ENCODE measurements at places on chromosomes 3 and 15.

- DNase-seq = no peak
These were observed 343.3 kb downstream of the ZNF385D start for GRCh38 chr3:21407743-21408142.

- DNase-seq = no peak
These were observed 605.7 kb upstream of the CFAP20DC start for GRCh38 chr3:59655418-59656015.

GRCh38 chr3:15097891-15098290, 1.1 kb downstream of the RBSN start:
- no peak for DNase-seq

DNA sequence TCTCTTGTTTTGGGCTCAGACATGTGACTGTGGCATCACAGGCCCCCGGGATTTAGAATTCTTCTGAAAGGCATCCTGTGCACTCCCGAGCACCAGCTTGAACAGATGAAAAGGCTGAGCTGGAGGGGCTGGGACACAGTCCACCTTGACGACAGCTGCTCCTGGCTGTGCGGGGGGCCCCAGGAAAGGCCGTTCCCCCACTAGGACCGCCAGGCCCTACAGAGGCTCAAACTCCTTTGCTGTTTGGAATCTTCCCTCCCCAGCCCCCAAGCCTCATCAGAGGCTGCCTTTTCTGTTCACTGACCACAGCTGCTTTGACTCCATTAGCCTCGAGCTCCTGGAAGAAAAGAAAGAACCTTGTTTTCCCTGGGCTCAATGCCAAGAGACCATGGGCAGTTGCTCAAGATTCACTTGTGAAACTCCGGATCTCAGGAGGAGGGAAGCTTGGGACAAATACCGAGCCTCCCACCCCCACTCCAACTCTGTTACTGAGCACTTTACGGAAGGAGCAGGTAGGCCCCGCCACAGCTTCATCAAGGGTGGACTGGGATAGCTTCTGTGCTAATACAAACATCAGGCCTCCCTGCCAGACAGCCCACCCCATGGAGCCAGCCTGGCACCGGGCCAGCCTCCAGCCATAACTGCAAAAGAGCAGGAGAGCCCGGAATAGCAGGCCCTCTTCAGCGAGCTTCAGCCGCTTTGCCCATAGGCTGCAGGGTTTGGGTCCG, 15.7 kb downstream of the CIDEC start:
- no peak for DNase-seq

DNA sequence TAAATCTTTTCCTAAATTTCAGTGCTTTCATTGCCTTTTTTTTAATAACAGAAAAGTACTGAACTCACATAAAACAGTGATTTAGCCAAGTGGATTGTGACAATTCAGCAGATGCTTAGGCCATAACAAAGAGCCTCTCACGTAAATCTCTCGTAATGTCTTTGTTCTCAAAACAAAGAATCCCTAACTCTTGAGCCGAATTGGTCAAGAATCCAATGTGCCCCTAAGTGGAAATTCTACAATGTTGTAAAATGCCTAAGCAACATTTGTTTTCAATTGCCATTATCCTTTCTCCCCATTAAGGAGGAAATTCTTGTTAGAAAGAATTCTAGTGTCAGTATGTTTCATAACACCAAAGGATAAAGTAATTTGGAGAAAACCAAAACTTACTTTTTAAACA, 235.7 kb upstream of the THBS1 start:
- DNase-seq = no peak

DNA sequence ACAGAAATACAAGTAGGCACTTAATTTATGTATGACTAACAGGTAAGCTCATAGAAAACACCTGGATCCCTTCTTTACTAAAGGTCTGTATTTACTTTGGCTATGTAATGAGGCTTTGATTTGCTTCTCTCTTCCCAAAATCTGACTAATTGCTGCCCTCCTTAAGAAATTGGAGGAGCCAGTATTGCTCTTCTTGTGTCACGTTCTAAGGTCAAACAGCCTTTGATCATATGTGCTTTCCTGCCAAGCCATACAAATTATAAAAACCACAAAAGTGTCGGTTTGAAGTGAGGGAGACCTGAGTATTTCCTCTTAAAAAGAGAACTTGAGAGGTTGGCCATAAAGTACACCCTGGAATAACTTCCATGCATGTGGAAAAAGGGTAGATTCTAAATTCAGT, 112.1 kb upstream of the MB21D2 start:
- DNase-seq = no peak

DNA sequence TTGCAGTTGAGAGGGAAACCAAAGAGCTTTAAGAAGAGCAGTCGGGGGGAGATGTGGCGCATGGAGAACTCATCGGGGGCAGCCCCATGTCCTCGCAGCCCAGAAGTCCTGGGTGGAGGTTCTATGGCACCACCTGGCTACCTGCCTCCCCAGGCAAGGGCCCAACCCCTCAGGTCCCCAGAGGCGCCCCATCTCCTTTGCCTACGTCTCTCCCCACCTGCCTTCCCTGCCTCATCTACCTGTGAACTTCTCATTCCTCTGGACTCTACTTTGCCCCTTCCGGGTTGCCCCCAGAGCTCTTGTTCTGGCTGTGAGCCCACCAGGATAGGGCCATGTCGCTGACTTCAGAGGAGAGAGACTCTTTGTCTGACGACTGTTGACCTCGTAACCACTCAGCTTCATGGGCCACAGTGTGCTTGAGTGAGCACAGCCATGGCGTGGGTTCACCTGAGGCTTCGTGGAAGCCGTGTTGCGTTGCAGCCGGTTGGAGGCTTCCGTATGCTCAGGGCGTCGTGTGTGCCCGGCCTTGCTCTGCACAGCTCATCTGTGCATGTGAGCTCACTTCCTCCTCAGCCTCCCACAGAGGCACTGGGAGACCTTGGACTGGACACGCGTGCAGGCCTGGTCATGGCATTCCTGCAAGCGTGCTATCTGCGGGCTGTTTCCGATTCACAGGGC, 13.4 kb downstream of the APBA2 start:
- no peak for DNase-seq

- no peak for DNase-seq
These were observed 4.0 kb downstream of the VILL start for GRCh38 chr3:37994639-37994972.

DNA sequence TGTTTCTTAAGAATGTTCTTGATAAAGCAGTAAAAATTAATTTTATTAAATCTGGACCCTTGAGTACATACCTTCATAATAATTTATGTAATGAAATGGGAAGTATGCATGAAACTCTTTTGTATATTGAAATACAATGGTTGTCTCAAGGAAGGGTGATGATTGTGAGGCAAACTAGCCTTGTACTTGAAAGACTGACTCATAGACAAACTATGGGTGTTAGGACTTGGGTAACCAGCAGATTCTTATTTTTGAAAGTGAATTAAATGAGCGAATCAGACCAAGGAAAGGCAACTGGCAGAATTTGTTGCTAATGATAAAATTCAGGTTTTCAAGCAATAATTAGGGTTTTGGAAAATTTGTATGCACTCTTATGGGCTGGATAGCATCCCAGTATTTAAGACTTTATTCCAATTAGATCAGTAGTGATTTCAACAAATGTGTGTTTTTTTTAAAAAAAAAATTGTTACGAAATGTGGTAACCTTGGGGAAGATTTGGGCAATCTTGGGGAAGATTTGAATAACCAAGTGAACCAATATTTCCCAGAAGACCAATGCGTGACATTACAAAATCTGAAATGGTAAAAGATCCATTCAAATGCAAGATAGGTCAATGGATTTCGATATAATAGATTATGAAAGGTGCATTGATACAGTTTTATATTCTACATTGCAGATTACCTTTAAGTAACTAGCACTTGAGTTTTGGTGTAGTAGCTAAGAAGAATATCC, 42.0 kb downstream of the ATP2C1 start:
- DNase-seq = no peak

DNA sequence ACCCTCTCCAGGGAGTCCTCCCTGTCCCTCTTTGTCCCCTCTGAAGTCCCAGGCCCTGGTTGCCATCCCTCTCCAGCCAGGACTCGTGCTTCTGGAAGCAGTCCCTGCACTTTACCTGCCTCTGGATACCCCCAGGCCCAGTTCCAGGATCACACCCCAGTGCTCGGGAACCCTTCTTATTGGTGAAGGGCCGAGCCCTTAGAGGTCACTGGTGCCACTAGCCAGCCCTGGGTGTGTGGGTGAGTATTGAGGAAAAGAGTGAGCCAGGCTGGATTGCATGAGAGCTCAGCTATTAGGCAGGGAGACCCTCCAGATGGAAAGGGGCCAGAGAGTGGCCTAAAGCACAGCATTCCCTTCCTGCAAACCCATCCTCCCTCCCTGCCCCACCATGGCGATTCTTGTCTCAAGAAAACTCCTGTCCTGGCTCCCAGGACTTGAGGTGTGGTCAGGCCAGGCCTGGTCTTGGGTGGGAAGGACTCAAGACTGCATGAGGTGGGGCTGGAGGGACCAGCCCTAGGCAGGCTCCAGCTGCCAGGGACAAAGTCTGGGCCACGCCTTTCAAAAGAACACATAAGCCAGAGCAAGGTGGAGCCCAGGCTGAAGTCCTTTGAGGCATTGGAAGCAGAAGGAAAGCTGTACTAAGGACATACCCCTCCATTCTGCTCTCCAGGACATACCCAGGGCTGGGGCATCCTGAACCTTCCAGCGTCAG, 4.8 kb upstream of the PHGR1 start:
- DNase-seq = no peak

- DNase-seq = no peak
These were observed 1.2 kb downstream of the ALDH1A2 start for GRCh38 chr15:58064082-58064979.

DNA sequence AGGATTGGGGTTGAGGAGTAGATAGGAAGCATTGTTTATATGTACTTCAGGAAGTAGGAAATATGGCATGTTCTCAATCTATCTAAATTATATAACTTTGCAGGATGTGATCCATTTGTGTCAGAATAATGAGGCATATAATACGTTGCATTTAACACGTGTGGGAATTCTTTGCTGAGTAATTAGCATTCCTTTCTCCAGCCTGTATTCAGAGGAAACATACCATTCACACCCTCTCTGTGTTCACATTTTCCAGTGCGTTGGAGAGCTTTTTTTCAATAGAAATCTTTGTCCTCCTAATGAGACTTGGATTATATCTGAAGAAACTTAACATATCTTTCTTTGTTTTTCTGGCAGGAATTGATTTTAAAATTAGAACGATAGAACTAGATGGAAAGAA, 33.0 kb upstream of the APH1B start:
- no peak for DNase-seq

- DNase-seq = no peak
These were observed 142.4 kb downstream of the CHDH start for GRCh38 chr3:53703630-53704362.

DNA sequence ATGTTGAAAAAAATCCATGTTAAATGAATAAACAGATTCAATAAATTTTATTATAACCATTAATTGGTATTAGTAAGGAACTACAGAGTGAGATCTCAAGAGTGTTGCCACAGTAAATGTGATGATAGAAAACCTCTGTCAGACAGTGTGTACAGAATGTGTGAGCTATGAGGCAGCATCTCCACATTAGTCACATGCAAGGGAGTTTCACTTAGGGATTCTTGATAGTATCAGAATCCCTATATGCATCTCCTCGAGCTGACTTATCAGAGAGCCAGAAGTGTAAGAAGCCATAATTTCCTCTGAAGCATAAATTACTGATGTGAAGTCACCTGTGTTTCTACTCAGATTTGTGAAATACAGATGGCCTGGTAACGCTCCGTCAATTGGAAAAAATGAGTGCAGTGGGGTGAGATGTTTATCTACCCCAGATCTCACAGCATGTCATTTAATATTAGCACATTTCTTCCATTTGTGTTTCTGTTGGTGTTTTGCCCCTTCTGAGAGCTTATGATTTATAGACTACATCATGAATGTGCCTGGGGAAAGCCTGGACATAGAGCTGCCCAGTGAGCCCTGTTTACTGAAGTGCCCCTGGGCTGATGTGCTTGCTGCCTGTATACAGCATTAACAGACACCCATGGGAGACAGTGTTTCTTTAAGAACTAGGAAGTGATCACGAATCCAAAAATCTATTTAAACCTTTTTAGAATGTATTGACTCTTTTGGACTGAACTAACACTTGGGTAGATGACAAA, 262.4 kb downstream of the CPNE4 start:
- DNase-seq = no peak

GRCh38 chr3:169244119-169244864, 419.2 kb downstream of the MECOM start:
- no peak for DNase-seq

DNA sequence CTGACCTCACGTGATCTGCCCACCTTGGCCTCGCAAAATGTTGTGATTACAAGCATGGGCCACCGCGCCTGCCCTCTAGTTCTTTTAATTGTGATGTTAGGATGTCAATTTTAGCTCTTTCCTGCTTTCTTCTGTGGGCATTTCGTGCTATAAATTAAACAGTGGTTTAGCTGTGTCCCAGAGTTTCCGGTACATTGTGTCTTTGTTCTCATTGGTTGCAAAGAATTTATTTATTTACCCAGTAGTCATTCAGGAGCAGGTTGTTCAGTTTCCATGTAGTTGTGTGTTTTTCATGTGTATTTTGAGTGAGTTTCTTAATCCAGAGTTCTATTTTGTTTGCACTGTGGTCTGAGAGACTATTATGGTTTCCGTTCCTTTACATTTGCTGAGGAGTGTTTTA, 30.1 kb downstream of the MYRIP start:
- no peak for DNase-seq

GRCh38 chr3:175295248-175296130, 436.4 kb downstream of the NAALADL2 start:
- no peak for DNase-seq

GRCh38 chr15:93019971-93020370, 69.0 kb downstream of the RGMA start:
- no peak for DNase-seq

DNA sequence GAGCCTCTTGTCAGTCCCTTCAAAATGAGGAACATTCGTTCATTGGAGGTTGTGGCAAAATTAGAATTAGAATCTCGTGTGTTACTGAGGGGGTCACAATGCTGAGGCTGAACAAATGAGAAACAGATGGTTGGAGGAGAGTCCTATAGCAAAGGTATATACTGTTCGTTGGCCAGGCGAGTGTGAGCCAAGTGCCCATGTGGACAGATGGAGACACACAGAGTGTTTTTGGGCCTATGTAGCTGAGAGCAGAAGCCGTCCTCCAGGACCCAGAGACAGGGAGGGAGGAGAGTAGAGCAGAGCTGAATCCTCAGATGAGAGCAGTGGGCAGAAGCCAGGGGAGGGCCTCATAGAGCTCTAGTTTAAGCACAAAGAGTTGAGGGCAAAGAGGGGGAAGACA, 98.9 kb downstream of the NR1D2 start:
- no peak for DNase-seq

DNA sequence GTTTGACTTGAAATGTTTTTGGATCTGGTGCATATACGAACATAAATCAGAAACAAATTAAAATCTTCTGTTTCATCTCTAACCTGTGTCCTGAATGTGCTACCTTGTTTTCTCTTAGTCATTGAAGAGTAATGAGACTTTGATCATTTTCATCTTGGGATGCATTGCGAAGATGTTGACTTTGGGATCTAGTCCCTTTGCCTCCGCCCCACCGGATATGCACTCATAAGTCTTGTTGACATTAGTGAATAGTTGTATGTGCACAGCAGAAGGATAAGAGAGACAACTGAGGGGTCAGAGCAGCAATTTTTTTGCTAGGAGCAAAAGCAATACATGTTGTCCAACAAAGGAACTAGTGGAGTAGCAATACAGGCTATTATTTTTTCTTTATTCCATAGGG, 35.9 kb upstream of the SPRED1 start:
- no peak for DNase-seq
